ENCODE measurements at places on chromosomes 16 and 17. TPM values are rescaled to one million over a fixed set of nuclear protein-coding genes. Genes with fewer than 3 reads are reported as not detected.

Gene CA5A
- not detected for total RNA-seq

Gene HYDIN
- 3.8 TPM for total RNA-seq

Gene CHAD
- total RNA-seq = not detected

DNA sequence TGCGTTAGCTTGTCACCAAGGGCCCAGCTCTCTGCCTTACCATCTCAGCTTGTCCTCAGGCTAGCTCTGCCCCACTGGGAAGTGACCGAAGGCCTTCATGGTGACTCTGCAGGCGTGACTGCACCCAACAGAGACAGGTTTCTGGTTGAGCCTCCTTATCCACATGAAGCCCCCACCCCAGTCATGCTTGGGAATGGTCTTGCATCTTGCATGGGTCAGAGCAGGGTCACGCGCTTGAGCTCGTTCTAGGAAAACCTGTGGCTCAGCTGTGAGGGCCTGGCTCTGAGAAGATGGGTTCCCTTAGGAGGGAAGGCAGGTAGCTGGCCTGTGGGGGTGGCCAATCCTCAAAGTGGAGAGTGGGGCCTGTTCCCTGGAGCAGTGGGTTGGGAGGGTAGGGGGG is 122.8 kb downstream of the BANP start:
- no peak for DNase-seq

DNA sequence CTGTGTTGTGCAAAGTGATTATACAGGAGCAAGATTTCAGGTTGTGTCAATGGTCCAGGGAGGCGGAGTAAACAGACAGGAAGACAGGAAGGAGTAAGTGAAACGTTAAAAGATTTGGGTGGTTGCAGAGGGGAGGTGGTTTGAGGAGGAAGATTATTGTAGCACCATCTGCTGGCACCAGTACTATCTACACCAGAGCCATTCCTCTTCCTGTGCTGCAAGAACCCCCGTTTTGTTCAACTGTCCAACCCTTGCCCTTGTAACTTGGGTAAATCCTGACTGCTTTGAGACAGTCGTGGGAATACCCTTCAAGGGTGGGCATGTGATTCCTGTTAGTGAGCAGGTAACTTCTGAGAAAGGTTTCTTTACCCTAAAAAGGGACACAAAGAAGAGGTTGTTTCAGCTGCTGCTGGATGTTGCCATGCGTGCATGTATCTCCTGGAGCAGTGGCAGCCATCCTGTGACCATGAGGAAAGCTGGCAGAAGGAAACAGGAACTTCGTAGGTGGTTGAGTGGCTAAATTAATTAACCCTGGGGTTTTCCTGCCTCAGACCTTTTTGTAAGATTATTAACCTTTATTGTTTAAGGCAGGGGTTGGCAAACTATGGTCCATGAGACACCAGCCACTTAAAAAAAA is 124.1 kb downstream of the PRKCA start:
- no peak for DNase-seq

DNA sequence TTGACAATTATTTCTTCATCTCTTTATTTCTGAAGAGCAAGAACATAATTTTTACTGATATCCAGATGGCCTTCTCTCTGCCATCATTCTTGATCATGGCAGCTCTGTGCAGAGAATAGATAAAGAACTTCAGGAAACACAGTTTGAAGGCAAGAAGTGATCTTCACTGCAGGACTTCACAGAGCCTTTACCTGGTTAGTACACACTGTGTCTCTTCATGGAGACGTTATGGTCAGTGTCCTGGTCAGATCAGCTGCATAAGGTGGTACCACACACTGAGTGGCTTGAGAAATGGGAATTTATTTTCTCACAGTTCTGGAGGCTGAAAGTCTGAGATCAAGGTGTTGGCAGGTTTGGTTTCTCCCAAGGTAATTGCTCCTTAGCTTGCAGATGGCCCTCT is 129.5 kb downstream of the UTP18 start:
- DNase-seq = no peak

DNA sequence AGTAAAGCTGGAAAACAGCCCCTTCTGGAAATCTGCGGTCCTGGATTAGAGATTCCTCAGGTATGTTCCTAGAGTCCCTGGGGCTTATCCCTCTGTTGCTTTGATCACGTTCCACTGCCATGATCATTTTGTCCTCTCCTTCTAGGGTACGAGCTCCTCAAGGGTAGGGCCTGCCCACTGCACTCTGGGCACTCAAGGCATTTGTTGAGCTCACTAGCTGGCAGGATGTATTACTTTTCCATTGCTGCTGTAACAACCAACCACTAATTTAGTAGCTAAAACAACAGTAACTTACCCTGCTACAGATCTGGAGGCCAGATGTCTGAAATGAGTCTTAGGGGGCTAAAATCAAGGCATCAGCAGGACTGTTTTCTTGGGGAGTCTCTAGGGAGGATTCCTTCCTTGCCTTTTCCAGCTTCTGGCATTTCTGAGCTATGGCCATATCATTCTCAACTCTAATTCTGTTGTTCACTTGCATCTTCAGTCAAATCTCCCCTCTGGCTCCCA is 65.7 kb downstream of the ARSG start:
- DNase-seq = no peak

DNA sequence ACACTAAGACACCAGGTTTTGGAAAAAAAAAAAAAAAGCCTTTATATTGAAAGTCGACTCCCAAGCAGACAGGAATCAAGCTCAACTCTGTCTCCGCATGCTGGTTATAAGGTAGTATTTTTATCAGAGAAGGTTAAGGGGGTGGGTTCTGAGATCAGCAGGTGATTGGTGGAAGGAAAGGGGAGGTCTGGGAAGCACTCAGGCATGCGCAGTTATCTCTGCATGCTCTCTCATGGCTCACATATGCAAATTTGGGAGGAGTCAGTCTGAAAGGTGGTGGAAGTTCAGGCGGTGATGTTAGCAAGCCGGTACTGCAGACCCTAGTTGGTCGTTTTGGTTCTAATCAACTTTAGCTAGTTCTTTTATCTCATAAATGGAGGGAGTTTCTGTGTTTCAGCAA is 357.6 kb upstream of the C16orf82 start:
- peak; percentile 26 for DNase-seq

Gene CA10
- total RNA-seq = not detected

- no peak for DNase-seq
Measured at GRCh38 chr17:73831699-73832098, 187.5 kb upstream of the SDK2 start.

DNA sequence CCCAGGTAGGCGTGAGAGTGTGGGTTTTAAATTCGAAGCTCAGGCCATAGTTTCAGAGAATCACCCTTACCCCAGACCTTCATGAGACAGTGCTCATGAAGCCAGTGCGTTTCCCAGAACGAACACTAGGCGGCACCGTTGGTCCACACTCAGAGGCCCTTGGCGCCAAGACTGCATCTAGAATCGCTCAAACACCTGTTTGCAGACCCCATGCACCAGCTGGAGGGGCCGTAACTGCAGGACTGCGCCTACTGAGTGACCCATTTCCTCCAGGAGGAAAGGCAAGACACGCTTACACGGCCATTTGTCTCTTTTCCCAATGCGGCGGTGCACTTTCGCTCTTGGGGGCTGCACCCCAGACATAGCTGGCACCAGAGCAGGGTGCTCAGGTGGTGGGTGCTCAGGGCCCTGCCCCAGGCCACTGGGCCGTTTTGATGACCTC is 34.0 kb downstream of the ADGRG5 start:
- peak; percentile 79 for DNase-seq

Gene MYL4
- 3,895 TPM for total RNA-seq

- DNase-seq = no peak
Measured at GRCh38 chr16:20327444-20328041, at the start of gene GP2. Gene GP2, minus strand, starts transcription at chr16:20327513. Its CDS starts 1,082 bp downstream, at chr16:20326431.

Gene CDH5
- total RNA-seq = 58.0 TPM

Gene PPM1E
- 5.3 TPM for total RNA-seq

Gene IL21R
- 1.3 TPM for total RNA-seq

DNA sequence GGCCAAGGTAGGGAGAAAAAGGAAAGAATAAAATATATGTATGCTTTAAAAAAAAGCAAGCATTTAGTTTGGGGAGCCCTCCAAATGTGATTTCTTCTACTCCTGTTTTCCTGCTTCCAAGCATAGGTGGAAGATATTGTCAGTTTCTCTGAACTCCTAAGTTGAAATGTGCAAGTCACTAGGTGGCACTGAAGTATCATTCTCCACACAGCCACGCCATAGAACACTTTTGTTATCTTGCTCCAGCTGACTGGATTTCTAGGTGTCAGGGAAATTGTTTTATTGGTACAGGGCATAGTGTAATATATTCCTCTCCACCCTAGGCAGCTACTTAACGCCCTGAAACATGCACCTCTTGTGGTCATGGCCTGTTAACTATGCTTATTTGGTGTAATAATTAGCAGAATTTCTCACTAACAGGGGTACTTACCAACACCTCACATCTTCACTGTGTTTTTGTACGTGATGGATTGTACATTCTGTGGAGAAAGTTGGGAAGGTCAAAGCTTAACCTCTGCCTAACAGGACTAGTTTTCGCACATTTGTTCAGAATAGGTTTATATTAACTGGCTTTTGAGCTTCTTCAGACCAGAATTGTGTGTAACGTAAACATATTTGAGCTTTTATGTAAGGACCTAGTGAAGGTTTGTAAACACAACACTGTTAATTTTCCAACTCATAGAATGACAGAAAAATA is 69.3 kb downstream of the FTO start:
- DNase-seq = no peak

GRCh38 chr17:66767154-66767933 is 67.6 kb upstream of the CACNG5 start:
- DNase-seq = no peak

Gene WNT9B
- total RNA-seq = 22.1 TPM

Gene C17orf67
- not detected for total RNA-seq

DNA sequence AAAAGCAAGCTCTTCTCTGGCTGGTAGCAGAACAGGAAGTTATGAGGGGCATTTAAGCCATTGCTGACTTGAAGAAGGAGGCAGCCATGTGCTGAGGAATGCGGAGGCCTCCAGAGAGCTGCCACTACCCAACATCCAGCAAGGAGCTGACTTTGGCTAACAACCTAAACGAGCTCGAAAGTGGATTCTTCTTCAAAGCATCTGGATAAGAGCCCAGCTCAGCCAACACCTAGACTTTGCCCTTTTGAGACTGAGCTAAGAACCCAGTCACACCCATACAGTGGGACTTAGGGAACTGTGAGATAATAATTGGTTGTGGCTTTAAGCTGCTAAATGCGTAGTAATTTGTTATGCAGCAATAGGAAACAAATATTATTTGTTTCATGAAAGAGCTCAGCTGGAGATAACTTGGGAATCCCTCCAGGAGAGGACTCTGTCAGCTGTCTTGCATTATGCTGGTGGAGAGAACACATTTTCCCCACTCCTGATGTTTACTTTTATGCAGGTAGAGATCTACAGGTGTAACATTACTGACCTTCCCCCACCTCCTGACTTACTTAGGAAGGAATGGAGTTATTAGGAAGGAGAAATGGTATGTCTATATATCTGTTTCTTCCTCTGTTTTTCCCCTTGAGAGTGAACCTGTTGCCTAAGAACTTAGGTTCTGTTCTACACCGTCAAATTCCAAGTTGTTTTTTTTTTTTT is 52.7 kb upstream of the ZNF629 start:
- DNase-seq = no peak

GRCh38 chr17:80901319-80901718 is 90.3 kb upstream of the CHMP6 start:
- DNase-seq = no peak

- no peak for DNase-seq
Measured at GRCh38 chr16:84313921-84314320, 19.2 kb downstream of the WFDC1 start.

DNA sequence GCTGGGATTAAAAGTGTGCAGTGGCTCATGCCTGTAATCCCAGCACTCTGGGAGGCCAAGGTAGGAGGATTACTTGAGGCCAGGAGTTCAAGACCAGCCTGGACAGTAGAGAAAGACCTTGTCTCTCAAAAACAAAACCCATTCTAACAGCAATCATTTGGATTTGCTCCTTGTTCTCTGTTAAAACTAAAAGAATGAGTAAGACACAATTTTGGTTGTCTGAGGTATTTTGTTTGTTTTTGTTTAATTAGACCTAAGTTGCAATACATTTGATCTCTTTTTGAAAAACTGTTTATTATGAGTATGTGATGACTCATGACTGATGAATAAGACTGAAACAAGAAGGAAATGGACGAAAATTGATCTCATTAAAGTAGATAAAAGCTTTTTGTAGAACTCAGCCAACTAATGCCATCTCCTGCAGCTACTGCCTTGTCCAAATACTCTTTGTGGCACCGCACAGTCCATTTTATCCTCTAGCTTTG is 29.0 kb downstream of the GLG1 start:
- no peak for DNase-seq

DNA sequence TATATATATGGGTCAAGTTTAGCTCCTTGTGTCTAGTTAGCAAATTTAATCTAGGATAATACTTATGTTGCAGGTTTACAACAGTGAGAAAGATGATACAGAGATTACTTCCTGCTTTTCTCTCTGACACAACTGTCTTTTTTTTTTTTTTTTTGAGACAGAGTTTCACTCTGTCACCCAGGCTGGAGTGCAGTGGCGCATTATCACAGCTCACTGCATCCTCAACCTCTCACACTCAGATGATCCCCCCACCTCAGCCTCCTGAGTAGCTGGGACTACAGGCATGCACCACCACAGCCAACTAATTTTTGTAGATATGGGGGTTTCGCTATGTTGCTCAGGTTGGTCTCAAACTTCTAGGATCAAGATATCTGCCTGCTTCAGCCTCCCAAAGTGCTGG is 706.9 kb upstream of the SOX9 start:
- no peak for DNase-seq

DNA sequence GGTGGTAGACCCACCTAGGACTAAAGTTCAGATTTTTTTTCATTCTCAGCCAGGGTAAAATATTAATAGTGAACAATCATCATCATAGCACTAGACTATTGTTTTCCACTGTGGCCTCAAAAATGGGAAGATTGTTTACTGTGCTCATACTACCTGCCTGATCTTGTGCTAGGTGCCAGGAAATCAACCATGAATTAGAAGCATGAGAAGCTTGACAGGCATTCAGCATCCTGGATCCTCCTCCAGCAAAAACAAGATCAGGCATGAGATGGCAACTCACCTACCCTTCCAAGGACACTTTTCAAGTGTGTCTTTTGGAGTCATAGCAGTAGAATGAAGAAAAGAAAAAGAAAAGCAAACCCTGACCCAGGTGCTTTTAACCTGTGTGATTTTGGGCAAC is 174.2 kb downstream of the CYLD start:
- no peak for DNase-seq

DNA sequence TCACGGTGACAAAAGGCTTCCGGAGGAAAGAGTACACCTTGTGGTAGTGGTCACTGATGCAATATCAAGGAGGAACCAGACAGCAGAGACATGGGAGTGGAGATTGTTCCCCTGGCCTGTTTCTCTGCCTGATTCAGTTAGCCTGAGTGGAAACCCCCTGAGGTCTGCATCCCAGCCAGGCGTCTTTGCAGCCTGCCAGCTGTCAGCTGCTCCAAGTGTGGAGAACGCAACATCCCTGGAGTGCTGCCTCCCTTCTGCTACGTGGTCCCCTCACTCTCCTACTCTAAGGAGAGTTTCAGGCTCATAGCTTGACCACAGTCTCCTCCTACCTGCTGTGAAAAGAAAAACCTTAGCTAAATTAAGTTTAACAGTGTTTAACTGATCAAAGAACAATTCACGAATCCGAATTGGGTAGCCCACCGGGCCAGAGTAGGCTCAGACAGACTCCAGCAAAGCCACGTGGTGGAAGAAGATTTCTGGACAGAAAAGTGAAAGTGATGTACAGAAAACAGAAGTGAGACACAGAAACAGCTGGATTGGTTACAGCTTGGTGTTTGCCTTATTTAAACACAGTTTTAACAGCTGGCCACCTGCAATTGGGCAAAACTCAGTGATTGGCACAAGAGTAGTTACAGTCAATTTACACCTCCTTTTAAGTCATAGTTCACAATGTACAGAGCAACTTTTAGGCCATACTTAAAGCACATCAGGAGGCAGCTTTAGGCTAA is 188.6 kb downstream of the DNAH9 start:
- DNase-seq = no peak

Gene CD300H
- total RNA-seq = not detected

Gene GALK1
- 21.0 TPM for total RNA-seq

Gene PRDM7
- total RNA-seq = not detected
